NCI-H82 (cell line): ENCODE measurements at places on chromosomes 4 and X.
A peak's percentile ranks its signal among the peaks of the same experiment; 100 is the strongest.

GRCh38 chrX:8684201-8684965, 47.6 kb downstream of the ANOS1 start:
- peak; percentile 36 for DNase-seq

DNA sequence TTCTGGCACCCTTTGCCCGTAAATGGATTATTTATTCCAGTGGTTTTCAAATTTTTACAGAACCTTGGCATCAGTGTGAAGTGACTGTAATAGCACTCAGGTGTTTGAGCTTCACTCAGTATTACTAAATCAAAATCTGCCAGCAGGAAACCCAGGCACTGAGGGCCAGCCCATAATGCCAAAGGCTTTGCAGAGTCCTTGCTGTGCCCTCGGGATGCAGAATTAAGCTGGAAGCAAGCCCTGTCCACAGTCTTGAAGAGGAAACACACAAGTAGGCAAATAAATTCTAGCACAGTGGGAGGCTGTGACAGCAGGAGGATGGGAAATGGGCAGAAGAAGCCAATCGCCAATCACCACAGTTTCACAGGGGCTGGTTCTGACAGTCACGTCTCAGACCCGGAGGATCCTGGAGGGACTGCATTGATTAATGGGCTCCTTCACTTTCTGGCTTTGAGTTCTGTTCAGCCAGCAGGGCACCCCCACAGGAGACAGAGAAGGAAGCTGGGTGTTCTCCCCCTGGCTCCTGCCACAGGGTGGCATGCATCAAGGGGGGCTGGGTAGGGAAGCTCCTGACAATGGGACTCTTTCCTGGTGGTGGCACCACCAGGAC, 138.8 kb downstream of the MTNR1A start:
- DNase-seq: no peak

DNA sequence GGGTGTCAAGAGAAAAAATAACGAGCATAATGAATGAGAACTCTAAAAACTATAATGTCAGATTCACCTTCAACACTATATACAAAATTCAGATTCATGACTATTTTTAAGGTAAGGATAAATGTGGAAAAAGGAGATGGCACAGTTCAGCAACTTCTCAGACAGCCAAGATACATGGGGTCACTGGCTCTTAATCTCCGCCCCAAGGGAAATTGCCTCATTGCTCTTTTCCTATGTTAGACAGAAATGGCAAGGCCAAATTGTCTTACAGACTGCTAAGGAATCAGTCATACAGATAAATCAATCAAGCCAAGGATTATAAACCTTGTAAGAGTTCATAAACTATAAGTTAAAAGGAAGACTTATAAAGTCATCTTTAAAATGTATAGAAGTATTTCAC, 183.4 kb downstream of the OPHN1 start:
- no peak for DNase-seq

DNA sequence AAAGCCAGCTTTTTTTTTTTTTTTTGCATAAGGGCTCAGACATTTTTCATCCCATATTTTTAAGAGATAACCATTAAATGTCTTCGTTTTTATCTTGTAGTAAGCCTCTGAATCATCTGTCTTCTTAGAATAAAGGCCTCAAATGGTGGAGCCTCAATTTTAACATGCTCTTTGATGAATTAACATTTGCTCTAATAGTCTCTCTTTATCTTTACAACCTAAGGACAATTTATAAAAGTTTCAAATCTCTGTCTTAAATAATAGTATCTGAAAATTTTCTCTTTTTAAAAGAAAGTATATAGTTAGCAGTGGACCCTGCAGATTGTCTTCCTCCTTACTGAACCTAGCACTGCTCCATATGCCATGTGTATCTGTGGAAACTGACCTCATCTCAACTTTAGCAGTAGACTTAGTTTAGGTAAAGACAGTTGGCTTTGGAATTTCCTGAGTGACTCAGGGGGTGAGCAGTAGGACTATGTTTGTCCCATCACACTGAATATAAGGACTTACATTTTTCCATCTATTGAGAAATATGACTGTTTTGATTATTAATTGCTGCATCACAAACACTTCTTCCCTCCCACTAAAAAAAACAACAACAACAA, 1658.0 kb downstream of the STIM2 start:
- DNase-seq: no peak

DNA sequence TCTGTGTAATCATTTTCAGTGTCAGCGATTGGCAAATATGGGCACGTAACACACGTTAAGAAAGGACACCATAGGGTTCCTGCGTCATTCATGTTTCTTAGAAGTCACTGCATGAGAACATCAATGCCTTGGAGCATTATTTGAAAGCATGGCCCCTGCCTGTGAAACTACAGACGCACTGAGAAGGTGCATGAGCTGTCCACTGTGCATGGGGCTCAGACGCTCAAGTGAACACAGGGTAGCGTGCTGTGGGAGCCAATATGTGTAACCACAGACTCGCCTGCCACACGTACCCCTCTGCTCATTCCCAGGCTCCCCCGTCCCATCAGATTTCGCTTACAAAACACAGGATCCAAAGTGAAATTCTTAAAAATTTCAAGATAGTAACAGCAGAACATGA, 6.5 kb downstream of the PPP2R2C start:
- DNase-seq: no peak

DNA sequence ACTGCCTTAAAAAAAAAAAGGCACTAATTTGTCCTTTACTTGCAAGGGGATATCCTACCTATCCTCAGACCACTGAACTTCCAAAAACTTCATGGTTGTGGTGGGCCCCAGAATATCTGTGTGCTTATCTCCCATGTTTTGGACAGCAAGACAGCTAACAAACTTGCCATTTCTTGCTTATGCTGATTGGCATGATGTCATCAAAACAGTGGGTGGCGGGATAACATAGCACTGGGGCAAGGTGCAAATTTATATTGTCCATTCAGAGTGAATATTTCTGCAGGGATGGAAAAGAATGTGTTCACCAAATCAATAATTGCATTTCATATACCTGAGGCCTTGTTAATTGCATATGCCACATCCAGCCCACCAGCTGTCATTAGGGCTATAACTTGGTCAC, 23.5 kb downstream of the HAUS3 start:
- no peak for DNase-seq

- no peak for DNase-seq
These were observed 225.9 kb upstream of the CASK start for GRCh38 chrX:42149281-42149680.

GRCh38 chrX:15838017-15838416, 16.6 kb downstream of the AP1S2 start:
- DNase-seq: peak; percentile 42

GRCh38 chrX:81208916-81209315, 7.0 kb downstream of the SH3BGRL start:
- peak; percentile 27 for DNase-seq

GRCh38 chr4:7403001-7403400, 31.7 kb downstream of the PSAPL1 start:
- no peak for DNase-seq

- no peak for DNase-seq
These were observed 108.0 kb downstream of the ITM2A start for GRCh38 chrX:79259073-79259689.

- DNase-seq: no peak
These were observed 4.3 kb downstream of the GNL3L start for GRCh38 chrX:54534271-54534670.

- peak; percentile 77 for DNase-seq
These were observed at the start of gene TMEM131L for GRCh38 chr4:153466081-153466948. TMEM131L (plus strand) TSS chr4:153466360; CDS start chr4:153466398, 38 bp downstream.

DNA sequence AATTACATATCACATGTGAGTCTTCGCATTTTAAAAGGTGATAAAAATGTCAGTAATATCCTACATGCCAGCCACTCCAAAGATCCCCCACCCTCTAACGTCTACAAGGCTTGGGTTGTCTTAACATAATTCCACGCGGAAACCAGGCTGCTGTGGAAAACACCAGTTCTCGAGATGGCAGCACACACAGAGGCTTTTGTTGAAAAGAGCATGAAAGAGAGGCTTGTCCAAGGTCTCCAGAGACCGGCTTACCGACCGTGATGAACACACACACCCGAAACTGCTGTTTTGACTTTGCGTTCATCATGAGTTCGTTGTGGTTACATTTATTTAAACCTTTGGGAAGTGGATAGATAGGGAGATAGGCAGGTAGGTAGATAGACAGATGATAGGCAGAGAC, 87.9 kb downstream of the CRLF2 start:
- no peak for DNase-seq
